ENCODE measurements at places on chromosomes 13 and 19.

- DNase-seq: no peak
Measured at GRCh38 chr13:80857321-80857720, 516.4 kb upstream of the SPRY2 start.

- no peak for DNase-seq
Measured at GRCh38 chr19:35755550-35756376, 1.1 kb downstream of the HSPB6 start.

GRCh38 chr13:93355094-93355493 lies 128.5 kb downstream of the GPC6 start:
- no peak for DNase-seq

DNA sequence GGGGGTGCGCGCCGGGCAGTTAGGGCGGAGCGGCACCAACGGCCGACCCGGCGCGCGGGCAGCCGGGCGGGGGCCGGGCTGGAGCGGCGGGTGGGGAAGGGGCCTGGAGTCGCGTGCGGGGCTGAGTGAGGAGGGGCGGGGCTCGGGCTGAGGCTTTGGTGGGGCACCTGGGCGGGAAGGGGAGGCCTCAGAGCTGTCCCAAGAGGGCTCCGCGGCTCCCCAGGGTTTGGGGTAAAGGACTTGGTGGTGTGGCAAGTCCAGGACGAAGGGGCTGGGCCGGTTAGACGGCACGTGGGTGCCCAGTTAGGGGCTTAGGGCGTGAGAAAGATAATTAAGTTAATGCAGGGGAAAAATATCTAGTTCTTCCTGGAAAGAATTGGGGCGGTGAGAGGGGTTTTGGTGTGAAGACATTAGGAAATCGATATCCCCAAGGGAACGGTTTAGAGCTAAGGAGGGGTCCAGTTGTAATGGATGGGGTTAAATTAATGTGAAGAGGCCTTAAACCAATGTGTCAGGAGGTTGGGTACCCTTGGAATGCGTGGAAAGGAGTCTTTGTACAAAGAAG lies 496 bp downstream of the ZNF574 start:
- no peak for DNase-seq

GRCh38 chr19:10254244-10254643 lies 2.2 kb downstream of the MRPL4 start:
- no peak for DNase-seq

- no peak for DNase-seq
Measured at GRCh38 chr19:45163156-45163555, 2.4 kb upstream of the NKPD1 start.

- DNase-seq: no peak
Measured at GRCh38 chr19:887072-887471, 5.9 kb downstream of the MED16 start.

- DNase-seq: no peak
Measured at GRCh38 chr13:44876782-44877324, 112.4 kb downstream of the NUFIP1 start.

- no peak for DNase-seq
Measured at GRCh38 chr13:41006306-41006705, 12.8 kb downstream of the ELF1 start.

GRCh38 chr19:8462571-8462970 lies 17.8 kb downstream of the HNRNPM start:
- DNase-seq: no peak

DNA sequence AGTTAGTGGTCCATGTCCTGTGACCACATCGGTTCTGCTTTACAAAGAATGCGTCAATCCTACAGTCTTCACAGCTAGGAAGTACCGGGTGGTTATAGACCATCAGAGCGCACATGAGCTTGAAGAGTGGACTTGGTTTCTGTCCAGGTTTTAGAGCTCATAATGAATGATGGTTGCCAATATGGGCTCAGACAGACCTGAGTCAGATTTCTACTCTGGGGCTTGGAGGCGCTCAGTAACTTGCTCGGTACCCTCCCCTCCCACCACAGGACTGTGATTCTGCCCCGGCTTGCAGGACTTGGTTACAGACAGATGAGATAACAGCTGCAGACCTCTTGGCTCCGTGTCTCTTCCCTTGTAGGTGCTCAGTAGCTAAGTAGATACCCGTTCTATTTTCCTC lies 284.7 kb downstream of the TSHZ3 start:
- no peak for DNase-seq

DNA sequence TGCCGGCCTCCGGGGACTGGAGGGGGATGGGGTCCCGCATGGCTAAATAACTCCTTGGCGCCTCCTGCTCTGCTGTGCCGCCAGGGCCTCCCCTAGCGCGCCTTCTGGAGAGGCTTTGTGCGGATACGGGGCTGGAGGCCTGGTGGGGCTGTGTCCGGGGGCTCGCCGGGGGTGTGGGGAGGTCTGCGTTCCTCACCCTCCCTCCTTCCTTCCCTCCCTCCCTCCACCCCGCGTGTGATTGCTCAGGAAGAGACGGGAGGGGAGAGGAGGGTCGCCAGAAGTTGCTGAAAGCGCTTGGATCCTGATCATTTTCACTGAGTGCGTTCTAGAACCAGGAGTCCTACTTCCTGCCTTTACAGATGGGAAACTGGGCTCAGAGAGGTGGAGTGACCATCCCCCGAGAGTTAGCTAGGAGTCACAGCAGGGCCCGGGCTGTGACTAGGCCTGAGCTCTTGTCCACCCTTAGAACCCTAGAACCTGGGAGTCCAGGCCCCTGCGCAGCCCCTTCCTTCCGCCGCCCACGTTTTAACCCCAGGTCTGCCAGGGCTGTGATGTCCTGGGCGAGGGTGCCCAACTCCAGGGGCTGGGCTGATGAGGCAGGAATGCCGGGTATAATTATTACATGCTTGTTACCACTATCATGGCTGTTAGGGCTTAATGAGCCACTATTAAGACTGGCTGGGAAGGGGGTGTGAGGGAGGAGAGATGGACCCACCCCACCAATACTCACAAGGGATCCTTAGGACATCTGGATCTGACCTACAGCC lies 782 bp upstream of the JUND start:
- DNase-seq: no peak

DNA sequence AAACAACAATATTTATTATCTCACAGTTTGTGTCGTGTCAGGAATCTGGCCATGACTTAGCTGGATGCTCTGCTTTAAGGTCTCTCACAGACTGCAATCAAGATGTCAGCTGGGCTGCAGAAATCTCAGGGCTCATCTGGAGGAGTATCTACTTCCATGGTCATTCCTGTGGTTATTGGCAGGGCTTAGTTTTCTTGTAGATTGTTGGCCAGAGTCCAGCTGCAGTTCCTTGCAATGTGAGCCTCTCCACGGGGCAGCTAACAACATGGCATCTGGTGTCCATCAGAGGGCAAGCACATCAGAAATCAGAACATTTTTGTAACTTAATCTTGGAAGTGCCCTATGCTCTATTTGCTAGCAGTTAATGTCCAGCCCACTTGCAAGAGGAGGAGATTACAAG lies 45.7 kb upstream of the TDRD3 start:
- no peak for DNase-seq

- DNase-seq: no peak
Measured at GRCh38 chr13:24249624-24250023, 59.8 kb upstream of the C1QTNF9 start.

DNA sequence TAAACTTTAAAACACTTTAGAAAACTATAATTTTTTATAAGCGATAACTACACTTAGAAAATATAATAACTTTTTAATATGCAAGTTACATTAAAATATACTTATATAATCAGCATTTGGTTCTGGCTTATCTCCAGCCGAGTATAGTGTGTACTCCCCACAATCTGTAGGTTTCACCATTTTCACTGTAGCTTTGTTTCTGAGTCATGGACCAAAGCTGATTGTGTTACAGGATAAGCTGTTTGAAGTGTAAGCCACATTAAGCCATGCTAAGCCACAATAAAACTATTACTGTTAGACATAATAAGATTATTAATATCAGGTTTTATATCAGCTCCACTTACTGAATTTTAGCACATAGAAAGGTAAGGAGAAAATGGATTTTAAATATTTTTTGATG lies 43.8 kb downstream of the CCDC122 start:
- no peak for DNase-seq

DNA sequence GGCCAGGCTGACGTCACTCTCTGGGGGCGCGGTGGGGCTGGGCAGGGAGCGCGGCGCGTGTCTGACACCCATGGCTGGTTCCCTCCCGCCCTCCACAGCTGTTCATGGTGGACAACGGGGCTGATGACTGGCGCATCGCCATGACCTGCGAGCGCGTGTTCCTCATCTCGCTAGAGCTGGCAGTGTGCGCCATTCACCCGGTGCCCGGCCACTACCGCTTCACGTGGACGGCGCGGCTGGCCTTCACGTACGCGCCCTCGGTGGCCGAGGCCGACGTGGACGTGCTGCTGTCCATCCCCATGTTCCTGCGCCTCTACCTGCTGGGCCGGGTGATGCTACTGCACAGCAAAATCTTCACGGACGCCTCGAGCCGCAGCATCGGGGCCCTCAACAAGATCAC lies 14.7 kb downstream of the KCNN1 start:
- no peak for DNase-seq

DNA sequence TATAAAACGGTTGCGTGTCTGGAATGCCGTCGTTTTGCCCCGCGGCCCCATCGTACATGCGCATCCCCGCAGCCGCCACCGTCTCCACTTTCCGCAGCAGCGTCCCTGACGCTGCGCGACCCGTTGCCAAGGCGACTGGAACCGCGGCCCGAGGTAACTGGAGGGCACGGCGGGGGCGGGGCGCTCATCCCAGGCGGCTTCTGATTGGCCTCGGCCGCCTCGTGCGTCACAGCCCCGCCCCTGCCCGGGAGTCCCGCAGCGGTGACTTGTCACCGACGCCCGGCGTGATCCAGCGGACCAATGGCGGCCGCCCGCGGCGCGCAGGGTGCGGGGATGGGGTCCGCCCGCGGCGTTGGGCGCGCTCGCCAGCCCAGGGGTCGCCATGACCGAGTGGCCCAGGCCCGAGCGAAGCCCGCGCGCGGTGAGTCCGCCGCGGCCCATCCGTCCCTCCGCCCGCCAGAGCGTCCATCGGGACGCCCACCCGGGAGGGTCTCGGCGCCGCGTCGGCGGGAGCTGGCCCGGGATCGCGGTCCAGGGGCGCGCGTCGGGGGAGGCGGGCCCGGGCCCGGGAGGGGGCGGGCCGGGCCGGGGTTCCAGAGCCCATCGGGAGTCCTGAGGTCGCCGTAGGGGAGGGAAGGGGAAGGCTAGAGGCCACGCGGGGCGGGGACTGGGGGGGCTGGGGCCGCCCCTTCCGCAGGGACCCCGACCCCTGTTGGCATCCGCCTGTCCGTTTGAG lies at the start of gene ZSCAN1:
TSS of gene ZSCAN1 (plus strand) at position 285 of the 736 bp plus-strand sequence. CDS start 3,812 bp downstream, outside the sequence.
- DNase-seq: no peak

DNA sequence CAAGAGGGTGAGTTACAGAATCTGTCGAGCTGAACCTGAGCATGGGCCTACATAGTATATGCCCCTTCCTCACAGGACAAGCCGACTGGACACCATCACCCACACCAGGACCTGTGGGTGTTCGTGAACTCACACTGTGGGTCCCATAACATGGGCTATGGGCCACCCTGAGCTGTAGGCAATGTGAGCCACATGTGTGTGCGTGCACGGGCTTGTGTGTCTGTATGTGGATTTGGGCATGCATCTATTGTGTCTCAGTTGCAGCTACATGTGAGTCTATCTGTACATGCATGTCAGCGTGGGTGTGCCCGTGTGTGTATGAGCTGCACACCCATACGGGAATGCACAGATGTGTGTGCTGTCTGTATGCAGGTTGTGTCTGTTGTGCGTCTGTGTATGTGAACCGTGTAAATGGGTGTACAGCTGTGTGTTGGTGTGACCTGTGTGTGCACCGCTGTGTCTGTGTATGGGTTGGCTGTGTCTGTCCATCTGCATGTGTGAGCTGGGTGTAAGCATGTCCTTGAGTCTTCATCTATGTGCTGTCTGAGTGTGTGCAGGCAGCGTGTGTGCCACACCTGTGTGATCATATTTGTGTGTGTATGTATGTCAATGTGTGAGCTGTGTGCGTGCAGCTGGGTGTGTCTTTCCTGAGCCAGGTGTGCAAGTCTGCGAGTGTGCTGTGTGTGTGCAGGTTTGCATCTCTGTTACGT lies 1.7 kb downstream of the NOTCH3 start:
- no peak for DNase-seq

DNA sequence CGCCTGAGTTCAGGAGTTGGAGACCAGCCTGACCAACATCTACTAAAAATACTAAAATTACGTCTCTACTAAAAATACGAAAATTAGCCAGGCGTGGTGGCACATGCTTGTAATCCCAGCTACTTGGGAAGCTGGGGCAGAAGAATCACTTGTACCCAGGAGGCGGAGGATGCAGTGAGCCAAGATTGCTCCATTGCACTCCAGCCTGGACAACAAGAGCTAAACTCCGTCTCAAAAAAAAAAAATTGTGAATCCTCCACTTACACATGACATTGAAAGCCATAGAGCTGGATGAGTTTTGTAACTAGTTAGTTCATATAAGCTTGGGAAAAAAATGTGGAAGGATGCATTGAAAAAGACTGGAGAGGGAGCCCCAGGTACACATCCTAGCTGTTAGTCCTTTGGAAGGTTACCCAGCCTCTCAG lies 452 bp upstream of the PSMD8 start:
- DNase-seq: no peak

GRCh38 chr13:44148159-44148914 lies 225.3 kb upstream of the SERP2 start:
- no peak for DNase-seq

- no peak for DNase-seq
Measured at GRCh38 chr13:76836311-76836710, 49.9 kb downstream of the KCTD12 start.

DNA sequence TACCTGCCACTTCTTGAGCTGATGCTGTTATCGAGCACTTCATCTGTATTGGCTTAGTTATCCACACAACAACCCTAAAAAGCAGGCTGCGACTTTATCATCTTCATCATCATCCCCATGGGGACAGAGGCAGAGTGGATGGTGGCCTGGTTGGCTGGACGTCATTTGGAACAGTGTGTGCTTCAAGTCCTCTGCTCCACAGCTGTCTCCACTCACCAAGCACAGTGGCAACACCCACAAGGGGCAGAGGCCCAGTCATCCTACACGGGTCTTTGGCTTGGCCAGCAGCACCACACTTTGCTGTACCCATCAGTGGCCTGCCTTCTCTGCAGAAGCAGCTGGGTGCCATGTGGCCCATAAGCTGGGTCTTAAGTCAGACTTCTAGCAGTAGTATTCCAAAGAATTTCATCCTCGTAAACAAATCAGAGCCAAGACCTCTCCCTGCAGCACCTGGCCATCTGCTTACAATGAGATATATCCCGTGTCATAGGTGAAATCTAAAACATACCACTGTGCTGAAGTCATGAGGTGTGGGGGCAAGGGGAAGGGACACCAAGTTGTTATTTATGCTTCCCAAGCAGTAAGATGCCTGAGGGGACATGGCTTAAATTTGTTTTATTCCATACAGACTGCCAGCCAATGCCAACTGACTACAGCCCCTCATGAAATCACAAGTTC lies 47.9 kb upstream of the EPHX3 start:
- no peak for DNase-seq

DNA sequence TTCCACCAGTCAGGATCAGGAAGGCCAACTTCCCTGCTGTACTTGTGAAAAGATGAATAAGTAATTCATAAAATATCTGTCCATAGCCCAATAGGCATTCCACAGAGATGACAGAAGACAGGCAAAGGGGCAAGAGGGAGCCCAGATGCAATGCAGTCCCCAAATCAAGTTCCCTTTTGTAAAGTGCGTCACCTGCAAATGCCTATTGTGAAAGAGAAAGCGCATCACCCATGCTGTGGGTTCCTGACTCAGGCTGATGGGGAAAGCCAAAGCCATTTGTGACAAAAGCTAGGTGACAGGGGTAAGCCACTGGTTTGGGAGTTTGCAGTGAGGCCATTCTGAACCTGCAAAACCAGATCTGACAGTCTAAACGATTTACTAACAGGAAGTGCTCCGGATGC lies 157.5 kb upstream of the ZNF536 start:
- DNase-seq: no peak

GRCh38 chr19:3606690-3607289 lies at the start of gene TBXA2R:
Gene TBXA2R (minus strand): TSS chr19:3606875. CDS start chr19:3600634, 6,241 bp downstream.
- no peak for DNase-seq

GRCh38 chr13:112967686-112968379 lies 1.2 kb upstream of the MCF2L start:
- no peak for DNase-seq

Data from NCI-H1694 treated with DMSO at 0.1 percent for 48 hours (cell line).